ENCODE measurements at places on chromosomes 12 and 14.

DNA sequence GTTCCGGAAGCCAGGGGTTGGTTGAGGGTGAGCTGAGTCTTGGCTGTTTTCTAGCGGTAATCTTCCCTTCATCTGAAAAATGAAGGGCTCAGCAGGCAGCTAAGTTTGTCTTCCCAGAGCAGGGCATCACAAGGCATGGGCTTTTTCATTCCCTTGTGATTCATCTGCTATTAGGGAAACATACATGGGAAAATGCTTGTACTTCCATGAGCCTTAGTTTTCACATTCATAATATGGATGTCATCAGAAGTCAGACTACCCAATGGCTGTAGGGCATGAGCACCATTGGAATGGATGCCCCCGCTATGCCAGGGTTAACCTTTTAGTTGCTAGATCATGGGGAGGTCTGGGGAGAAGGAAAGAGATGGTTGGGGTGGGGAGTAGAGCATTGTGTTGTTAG is 18.7 kb downstream of the HELB start:
- no peak for DNase-seq

- no peak for DNase-seq
Observed at GRCh38 chr12:13142747-13143146, 39.3 kb upstream of the GSG1 start.

- no peak for DNase-seq
Observed at GRCh38 chr14:96674121-96674520, 123.1 kb upstream of the VRK1 start.

DNA sequence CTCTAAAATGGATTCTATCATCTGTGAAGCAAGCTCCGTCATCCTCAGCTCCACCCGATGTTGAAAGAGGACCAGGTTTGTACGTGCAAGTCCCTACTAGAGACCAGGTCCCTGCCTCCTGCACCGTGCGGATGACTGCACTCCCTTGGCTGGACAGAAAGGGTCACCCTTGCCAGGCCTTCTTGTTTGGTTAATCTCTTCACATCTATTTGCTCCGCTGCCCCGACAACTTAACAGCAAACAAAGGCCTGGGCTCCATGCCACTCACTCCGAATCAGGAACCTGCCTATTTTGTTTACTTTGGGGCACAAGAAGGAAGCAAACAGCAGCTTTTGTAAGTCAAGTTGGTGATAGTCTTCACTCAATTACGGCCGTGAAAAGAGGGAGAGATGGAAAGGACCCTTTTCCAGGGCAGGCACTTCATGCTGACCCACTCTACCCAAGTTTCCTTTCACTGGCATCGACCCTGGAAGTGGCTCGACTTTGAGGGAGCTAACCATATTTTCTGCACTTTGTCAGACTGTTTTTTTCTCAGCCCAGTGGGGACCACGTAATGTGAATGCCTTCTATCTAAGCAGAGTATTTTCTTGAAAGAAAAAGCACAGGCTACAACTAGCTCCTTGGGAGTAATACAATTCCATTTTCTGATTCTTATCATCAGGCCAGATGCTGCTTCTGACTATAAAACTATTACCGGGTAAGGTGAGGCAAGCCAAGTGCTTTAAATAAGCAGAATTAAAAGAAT is 202.6 kb downstream of the FOXN3 start:
- DNase-seq, result peak; percentile 70

All from mucosa of descending colon (tissue), 3 donors.